ENCODE measurements at places on chromosomes 1 and 21.

DNA sequence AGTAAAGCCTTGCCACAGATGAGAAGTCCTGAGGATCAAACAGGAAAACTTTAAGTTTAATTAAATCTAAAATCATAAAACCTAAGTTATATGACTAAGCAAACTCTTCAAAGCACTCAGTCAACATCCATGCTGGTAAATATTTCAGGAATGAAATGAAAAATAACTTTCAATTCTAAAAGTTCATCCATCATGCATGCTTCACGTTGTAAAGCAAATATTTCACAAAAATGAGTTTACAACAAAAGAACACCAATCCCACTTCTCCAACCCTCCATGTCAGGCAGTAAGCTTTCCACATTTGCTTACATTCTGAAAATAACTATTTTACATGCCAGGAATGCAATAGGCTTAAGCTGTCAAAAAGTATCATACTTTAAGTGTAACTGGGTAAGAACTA, 16.8 kb downstream of the APP start:
- DNase-seq = no peak

- DNase-seq = no peak
These were observed 882.4 kb upstream of the ADGRL2 start for GRCh38 chr1:80918380-80918779.

- DNase-seq = no peak
These were observed 116.3 kb downstream of the NCAM2 start for GRCh38 chr21:21114461-21114860.

GRCh38 chr1:209871430-209871829, 43.7 kb downstream of the UTP25 start:
- no peak for DNase-seq

GRCh38 chr1:221117548-221117951, 238.3 kb downstream of the HLX start:
- no peak for DNase-seq

DNA sequence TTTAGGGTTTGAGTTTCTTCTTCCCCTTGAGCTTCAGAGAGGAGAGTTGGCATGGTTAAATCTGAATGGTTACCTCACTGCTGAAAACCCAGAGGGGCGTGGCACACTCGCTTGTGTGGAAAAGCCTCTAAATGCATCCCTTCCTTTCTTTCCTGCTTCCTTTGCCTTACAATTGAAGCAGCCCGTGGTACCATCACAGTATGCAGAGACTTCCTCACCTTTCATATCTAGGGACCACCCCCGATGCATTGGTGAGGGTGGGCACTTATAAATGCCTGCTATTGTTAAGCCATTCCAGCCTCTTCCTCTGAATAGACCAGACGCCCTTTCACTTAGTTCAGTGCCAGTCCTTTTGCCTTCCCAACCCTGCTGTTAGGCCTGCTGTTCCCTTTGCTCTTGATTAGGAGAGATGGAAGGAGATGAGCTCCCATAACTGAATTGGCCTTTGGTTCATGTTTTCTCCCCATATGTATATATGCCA, 21.9 kb upstream of the LAX1 start:
- DNase-seq = no peak

DNA sequence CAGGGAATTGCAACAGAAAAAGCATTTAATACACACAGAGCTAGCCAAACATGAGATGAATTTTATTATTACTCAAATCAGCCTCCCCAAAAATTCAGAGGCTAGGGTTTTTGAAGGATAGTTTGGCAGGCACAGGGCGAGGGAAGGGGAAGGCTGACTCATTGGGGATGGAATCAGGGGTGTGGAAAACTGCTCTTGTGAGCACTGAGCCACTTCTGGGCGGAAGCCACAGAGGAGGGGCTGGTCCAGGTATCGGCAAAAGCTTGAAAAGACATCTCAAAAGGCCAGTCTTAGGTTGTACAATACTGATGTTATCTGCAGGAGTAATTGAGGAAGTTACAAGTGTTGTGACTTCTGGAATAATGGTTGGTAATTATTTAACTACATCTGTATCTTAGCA, 109.4 kb downstream of the TLR5 start:
- no peak for DNase-seq

GRCh38 chr1:39427912-39428311, 63.5 kb upstream of the BMP8A start:
- DNase-seq = no peak

DNA sequence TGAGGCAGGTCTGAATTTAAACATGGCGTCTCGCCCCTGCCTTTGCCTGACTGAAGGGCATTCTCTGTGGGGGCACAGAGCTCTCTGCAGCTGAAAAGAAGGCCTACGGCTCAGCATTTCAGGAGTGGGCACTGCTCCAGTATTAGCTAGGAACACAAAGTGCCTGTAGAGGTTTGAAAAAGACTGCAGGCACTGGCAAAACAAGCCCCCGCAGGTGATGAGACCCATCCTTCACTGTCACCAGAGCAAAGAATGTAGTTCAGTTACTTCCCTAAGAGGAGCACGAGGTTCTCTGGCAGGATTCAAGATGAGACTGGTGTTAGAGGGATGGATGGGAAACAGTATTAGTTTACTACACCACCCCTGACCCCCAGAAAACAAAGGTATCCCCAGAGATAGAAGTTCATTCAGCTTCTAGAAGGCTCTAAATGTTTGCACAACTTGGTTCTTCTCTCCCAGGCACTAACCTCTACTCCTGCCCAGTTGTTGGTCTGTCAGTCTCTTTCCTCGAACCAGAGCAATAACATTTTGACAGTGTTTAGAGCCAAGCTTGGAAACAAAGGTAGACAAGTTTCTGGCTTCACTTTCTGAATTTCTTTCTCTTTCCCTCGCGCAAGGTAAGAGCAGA, 101.9 kb upstream of the KCNE2 start:
- DNase-seq = no peak

DNA sequence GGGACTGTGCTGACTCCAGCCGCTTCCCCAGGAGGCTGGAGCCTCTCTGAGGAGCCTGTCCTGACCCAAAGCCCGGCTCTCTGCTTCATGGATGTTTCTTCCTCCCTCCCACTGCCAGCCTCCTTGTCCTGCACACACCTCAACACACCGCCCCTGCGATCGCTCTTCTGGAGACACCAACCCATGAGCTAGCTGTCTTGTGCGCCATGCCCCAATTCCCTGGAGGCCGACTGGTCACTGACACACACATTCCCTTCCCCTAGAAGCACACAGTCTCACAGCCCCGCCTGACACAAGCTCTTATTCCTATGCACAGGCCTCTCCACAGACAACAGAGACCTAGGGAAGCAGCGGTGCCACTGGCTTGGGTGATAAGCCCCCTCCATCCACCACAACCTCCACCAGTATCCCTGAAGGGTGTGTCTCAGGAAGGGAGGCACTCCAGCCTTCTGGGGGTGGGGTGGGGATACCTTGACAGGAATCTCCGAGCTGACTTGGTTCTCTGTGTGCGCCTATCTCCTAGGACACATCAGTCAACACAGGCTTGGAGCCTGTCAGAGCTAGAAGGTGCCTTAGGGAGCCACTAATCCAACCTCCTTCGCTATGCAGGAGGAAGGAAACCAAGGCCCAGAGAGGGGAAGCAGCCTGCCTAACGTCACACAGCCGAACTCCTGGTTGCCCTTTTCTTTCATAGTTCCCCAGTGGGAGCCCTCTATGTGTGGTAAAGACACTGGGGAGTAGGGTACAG, 31.1 kb downstream of the AHDC1 start:
- no peak for DNase-seq

DNA sequence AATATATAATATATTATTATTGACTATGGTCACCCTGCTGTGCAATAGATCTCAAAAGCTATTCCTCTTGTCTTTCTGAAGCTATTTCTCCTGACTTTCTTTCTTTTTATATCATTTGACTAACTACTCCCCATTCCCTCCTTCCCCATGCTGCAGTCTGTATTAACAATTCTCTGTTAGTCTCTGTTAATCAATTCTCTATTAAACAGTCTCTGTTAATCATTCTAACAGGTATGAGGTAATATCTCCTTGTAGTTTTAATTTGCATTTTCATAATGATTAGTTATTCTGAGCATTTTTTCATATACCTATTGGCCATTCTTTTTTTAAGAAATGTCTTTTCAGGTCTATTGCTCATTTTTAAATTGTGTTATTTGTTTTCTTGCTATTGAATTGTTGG, 201.0 kb upstream of the B3GALT2 start:
- DNase-seq = no peak

- DNase-seq = no peak
These were observed 20.4 kb downstream of the MAP7D1 start for GRCh38 chr1:36176106-36176949.

DNA sequence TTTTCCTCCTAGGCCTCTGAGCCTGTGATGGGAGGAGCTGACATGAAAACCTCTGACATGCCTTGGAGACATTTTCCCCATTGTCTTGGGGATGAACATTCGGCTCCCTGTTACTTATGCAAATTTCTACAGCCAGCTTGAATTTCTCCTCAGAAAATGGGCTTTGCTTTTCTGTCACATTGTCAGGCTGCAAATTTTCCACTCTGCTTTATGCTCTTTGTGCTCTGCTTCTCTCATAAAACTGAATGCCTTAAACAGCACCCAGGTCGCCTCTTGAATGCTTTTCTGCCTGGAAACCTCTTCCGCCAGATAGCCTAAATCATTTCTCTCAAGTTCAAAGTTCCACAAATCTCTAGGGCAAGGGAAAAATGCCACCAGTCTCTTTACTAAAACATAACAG, 46.7 kb upstream of the TENT5C start:
- DNase-seq = no peak
